ENCODE measurements at places on chromosomes 3 and 15.

DNA sequence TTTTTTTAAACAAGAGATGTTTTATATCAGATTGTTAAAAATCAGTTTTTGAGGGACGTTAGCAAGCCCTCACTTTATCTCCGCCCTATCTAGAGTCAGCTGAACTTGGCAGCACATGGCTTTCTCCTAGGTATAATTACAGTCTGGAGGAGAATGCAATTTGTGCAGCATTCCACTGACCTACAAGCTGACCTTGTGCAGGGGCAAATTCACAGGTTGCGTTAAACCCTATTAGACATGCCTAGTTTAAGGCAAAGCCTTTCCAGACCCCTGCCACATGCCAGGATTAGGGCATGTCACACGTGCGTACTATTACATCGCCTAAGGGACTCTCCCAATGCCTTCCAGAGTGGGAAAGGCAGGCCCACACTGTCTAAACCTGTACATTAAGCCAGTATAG, 224.0 kb downstream of the GREM1 start:
- DNase-seq = no peak

GRCh38 chr3:171729452-171730334, 80.6 kb downstream of the PLD1 start:
- no peak for DNase-seq

- DNase-seq = no peak
These were observed 309.8 kb downstream of the UNC13C start for GRCh38 chr15:54288049-54288448.

- DNase-seq = no peak
These were observed 12.3 kb upstream of the PHLDB2 start for GRCh38 chr3:111846717-111847116.

DNA sequence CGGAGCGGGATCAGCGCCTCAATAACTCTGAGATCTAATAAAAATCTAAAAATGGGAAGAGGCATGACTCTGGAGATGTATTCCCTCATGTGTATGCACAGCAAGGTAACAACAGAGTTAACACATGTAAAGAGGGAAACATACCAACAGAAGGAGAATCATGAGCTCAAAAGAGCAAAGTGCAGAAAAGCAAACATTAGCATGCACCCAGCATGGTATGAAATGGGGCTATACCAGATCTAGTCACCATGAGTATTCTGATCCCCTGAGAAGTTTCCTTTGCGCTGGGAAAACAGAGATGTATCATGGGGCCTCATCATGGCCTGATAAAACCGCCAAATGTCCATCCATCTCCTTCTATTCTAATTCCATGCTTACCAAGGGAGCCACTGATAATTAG, 129.1 kb downstream of the GLDN start:
- DNase-seq = no peak

GRCh38 chr3:102144063-102144462, 290.8 kb upstream of the ZPLD1 start:
- DNase-seq = no peak

- DNase-seq = no peak
These were observed 7.9 kb upstream of the SYNM start for GRCh38 chr15:99096894-99097426.

DNA sequence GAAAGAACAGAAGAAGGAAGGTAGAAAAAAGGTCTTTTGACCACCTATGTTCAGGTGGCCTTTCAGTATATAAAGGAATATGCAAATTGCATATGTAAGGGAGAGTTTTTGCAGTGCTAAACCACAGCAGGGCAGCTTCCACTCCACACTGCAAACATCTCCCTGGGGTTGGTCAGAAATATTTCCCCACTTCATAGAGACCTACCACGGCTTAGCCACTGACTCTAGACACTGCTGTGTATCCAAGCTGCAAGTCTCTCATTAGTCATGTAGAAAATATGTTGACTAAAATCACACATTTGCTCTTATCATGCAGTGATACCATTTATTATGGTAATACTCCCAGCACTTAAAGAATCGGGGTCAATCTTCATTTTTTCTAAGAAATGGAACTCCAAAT, 214.9 kb upstream of the NR2F2 start:
- no peak for DNase-seq

DNA sequence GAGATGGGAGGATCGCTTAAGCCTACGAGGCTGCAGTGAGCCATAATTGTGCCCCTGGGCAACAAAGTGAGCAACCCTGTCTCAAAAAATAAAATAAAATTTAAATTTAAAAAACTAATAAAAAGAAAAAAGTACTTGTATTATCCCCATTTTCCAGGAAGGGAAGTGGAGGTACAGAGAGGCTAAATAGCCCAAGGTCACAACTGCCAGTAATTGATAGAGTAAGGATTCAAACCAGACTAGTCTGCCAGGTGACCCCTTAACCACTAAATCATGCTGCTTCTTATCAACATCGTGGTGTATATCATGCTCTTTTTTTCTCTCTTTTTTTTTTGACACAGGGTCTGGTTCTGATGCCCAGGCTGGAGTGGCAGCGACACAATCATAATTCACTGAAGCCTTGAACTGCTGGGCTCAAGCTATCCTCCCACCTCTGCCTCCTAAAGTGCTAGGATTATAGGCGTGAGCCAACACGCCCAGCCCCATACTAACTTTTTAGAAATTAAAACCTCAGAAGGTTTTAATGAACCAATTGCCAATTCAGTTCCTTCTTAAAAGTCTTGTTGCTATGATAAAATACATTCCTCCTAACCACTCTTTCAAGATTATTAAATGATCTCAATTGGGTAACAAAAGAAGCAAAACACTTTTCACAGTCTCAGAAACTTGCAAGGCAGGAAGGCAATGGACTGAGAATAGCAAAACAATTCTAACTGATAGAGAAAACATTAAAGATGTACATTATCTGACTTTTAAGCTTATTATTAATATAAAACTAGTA, 30.5 kb downstream of the HERC1 start:
- DNase-seq = no peak

DNA sequence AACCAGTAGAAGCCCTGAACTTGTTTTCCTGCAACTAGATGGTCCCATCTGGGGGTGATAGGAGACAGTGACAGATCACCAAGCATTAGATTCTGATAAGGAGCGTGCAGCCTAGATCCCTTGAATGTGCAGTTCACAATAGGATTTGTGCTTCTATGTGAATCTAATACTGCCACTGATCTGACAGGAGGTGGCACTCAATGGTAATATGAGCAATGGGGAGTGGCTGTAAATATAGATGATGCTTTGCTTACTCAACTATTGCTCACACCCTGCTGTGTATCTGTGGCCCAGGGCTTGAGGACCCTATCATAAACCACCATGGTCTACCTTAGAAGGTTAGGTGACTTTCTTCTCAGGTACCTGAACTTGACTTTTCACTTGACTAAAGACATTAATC, 417.1 kb upstream of the ARHGEF26 start:
- no peak for DNase-seq

DNA sequence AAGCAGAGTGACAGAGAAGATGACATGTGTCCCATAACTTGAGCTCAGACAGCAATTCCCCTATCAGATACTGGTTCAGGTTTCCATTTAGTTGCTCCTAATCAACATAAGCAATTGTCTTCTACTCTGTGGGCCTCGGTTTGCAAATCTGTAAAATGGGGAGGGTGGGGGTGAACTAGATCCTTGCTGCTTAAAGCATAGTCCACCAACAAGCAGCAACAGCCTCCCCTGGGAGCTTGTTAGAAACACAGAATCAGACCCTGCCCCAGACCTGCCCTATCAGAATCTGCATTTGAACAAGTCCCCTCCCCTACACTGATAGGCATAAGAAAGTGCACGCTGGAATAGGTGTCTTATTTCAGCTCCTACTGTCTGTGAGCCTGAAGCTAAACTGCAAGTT, 87.8 kb downstream of the CEMIP start:
- DNase-seq = no peak

DNA sequence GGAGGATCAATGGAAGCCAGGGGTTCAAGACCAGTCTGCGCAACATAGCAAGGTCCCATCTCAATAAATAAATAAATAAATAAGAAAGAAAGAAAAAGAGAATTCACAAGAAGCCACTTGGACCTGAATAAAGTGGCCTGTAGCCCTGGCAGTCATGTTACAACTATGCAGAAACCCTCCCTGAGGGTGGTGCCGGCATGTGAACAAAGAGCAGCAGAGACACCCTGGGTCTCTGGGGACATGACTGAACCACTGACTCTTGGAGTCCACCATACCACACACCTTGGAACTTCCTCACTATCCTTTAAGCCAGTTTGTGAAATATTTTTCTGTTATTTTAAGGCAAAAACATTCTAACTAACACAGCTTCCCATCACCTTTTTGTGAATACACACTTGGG, 93.0 kb downstream of the MEIS2 start:
- no peak for DNase-seq

- no peak for DNase-seq
These were observed 9.1 kb downstream of the ZFAND6 start for GRCh38 chr15:80068578-80068977.

GRCh38 chr3:99163314-99163713, 261.8 kb upstream of the DCBLD2 start:
- no peak for DNase-seq

GRCh38 chr3:170621256-170621655, 35.4 kb upstream of the SLC7A14 start:
- DNase-seq = no peak

DNA sequence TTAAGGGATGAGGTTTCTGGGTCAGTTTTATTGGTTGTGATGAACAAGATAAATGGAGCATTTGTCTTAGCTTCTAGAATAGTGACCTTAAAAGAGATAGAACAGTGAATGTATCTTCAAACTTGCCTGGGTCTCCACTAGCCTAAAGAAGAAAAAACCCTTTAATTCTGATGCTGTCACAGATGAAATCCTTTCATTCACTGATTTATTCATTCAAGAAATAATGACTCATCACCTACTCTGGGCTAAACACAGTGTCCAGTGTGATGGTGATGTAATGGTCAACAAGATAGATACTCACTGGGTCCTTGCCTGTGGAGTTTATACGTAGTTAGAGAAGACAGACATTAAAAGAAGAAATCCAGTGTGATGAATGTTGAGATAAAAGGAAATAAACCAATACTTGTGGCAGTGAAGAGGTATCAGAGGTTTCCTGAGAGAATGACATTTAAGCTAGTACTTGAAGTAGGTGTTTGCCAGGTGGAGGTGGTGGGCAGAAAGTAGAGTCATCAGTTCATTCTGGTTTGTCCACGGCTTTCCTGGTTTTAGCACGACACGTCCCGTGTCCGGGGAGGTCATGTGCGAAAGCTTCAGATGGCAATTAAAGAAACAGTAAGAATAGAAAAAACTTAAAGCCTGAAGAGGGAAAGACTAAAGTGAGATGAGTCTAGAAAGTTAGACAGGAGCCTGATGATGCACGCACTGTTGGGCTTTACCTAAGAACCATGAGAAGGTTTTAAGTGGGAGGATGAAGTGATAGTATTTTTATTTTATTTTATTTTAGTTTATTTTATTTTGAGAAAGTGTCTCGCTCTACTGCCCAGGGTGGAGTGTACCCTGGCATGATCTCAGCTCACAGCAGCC, 18.5 kb downstream of the PAK2 start:
- no peak for DNase-seq

GRCh38 chr3:183484431-183485075, 56.1 kb upstream of the MCF2L2 start:
- no peak for DNase-seq

DNA sequence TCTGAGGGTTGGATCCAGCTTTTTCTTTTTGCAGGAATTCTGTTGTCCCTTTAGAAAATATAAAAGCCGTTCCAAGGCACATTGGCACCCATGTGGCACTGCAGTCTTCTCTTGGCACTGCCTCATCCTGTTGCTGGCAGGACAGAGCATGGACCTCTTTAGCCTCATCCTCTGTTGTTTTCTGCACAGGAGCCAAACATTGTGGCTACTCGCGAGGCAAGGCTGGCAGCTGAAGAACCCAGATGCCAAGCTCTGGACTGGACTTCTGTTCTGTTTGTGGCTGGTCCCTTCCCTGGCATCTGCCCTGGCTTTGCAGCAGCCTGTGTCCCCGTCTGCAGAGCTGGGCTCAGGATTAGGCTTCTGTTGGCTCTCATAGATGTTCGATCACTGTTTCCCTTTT, 224.7 kb upstream of the TBC1D5 start:
- no peak for DNase-seq

DNA sequence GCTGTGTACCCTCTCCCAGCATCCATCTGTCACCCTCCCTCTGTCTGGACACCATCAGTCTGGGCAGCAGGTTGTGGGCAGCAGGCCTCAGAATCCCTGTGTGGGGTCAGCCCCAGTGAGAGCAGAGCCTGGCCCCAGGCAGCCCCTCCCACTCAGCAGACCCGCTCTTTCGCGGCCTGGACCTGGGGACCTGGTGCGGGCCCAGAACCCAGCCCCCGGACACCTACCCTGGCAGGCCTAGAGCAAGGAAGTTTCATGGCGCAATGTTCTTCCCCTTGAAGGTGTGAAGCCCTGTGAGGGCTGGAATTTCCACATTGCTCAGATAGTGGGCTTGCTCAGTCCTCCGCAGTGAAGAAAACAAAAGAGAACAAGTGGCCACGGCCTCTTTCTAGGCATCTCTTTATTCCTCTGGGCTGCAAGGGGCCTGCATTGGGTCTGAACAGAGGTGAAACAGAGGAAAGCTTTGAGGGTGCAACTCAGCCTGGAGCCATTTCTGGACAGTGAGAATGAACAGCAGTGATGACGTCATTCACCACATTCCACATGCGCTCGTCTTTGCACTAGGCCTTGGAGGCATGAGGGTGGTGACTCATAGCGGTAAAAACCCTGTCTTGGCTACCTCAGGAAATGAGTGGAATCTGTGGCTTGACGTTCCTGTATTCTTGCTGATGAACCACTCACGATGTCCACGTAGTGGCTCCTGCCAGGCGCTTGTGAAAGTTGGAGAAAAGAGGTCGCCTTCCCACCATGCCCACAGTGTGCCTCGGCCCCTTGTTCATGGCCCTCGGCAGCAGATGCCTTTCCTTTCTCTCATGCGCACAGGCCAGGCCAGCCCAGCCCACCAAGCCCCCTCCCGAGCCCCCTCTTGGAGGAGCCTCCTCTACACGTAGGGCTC, 66.1 kb downstream of the SLC30A4 start:
- DNase-seq = peak; percentile 65

DNA sequence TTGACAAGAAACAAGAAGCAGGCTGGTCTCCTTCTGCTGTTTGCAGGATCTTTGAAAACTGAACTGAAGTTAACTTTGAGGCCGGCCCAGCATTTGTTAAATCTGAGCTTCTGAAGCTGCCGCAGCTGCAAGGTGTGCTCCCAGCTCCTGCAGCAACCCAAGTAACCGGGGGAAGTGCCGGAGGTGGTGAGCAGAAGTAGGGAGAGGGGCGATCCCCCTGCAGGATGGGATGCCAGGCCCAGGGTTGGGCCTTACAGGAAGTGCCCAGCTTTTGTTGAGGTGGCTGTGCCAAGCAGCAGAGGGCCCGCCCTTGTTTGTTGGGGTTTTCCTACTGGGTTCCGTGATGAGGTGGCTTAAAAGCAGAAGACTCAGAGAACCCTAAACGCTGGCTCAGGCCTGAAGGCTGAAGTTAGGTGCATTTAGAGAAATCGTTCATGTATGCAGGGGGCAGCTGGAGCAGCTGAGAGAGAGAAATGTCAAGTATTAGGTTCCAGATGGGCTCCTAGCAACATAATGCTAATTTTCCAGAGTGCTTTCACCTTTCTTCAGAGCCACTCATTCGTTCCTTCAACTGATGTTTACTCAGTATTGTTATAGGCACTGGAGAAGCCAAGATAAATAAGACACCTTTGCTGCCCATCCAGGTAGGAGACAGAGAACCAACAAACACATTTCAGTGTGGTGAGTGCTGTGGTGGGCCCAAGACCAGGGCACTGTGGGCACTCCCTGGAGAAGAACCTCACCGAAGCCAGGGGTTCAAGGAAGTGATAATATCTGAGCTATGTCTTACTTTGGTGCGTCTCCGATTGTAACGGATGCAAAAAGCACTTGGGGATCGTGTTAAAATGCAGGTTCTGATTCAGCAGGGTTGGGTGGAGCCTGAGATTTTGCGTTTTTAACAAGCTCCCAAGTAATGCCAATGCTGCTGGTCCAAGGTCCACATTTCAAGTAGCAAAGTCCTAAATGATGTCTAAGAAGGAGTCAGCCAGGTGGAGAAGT, 42.2 kb upstream of the PLCL2 start:
- DNase-seq = peak; percentile 32
